ENCODE measurements at places on chromosomes 7 and 10.
A peak's percentile ranks its signal among the peaks of the same experiment; 100 is the strongest.

DNA sequence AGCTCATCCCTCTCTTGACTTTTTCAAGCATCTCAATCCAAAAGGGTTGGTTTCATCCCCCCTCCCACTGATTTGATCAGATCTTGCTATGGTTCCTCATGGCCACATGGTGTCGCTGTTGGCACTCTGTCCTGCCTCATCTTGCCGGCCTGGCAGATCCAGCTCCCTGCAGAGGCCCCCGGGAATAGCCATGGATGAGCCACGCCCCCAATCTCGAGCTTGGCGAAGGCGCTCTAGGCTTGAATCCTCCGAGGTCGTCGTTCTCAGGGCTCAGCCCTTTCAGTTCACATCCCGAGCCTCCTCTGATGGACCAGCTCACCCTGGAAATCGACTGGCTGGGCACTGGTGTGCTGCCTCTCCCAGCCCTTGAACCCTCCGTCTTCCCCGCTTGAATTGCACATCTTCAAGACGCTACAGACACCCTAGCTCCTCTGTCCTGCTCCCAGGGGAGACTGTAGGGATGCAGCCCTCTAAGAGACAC, 628.7 kb downstream of the TYW1 start:
- DNase-seq, result no peak

DNA sequence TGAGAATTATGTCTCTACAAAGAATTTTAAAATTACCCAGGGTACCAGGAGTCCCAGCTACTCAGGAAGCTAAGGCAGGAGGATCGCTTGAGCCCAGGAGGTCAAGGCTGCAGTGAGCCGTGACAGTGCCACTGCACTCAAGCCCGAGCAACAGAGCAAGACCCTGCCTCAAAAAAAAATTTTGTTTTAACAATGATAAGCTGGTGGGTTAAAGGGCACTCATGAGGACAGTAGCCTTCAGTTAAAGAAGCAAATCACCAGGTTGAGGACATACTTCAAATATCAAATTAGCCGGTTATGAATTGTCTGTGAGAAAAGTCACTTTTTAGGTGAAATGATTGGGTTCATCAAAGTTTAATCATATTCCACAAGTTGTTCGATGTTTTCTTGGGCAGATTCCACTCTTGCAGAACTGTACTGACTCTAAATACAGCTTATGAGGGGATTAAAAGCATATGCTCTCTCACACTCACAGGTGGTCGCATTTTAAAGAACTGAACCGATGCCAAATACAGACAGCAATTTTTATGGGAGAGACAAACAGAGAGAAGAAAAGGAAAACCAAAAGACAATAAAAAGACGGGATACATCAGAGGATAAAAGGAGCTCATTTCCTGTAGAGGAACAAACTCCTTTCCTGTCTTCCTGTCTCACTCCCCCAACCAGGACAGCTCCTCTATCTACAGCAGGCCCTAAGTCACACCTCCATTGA, 582.8 kb upstream of the NRP1 start:
- no peak for DNase-seq

GRCh38 chr7:18846765-18847215, 270.6 kb downstream of the TWIST1 start:
- DNase-seq, result no peak

GRCh38 chr10:62759599-62760175, 44.8 kb upstream of the ADO start:
- no peak for DNase-seq

DNA sequence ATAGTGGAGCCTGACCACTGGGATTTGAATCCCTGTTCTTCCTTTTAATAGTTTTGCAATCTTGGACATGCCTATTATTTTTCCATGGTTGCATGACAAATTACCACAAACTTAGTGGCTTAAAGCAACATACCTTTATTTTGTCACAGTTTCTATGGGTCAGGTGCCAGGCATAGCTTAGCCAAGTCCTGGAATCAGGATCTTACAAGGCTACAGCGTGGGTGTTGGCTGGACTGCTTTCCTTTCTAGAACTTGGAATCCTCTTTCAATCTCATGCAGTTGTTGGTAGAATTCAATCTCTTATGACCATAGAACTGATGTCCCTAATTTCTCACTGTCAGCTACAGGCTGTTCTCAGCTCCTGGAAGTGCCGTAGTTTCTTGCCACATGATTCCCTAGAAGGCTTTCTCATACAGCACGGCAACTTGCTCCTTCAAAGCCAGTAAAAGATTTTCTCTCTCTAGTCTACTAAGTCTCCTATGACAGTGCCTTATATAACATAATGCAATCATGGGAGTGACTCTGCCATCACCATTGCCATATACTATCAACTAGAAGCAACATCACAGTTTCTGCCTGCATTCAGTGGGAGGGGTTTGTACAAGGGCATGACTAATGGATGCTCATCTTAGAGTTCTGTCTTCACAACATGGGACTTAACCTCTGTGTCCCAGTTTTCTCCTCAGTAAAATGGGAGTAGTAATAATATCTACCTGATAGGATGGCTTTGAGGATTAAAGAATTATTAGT, 243.4 kb upstream of the FZD1 start:
- DNase-seq, result no peak

DNA sequence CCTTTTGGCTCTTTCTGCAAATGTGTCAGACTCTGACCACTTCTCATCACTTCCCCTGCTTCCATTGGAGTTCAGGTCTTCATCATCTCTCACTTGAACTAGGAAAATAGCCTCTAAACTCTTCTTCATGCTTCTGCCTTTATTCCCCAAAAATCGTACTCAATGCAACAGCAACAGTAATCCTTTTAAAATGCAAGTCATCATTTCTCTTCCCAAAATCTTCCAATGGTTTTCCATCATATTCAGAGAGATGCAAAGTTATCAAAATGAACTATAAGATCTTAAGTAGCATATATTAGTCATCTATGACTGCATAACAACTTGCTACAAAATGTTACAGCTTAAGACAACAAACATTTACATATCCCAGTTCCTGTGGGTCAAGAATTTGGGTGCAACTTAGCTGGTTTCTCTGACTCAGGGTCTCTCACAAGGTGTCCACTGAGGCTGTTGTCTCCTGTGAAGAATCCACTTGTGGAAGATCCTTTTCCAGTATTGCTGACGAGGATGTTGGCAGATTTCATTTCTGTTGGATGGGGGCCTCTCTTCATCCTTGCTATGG, 31.0 kb upstream of the ETV1 start:
- DNase-seq, result no peak

DNA sequence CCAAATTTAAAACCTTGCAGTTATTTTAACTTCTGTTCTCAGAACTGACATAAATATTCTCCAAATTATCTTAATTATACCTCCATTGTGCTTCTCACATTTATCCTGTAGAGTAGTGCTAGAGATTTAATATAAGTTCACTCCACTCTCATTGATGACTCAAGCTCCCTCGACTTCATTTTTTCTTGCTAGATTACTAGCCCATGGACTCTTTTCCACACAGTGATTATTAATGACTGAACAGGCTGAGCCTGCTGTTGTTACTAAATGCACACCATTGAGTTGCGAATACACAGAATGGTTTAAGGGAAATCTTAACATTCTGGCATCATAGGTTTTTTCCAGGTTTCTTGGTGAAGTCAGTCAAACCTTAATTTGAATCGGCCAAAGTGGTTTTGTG, 179.5 kb upstream of the AKR1E2 start:
- no peak for DNase-seq

DNA sequence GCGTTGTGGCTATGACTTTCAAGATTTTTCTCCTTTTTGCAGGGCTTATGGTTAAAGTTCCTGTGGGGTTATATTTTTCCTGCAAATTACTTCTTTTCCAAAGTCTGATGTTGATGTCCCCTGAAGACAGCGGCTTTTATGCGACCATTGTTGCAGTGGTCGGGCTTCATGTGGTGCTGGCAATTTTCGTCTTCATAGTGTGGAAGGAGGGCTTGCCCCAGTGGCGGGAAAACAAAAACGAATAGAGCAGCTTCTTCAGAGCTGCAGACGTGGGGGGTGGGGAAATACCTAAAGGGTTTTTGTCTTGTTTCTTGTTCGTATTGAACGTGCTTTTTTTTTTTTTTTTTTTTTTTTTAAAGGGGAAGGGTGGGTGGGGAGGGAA, 53.8 kb downstream of the MCMBP start:
- no peak for DNase-seq

DNA sequence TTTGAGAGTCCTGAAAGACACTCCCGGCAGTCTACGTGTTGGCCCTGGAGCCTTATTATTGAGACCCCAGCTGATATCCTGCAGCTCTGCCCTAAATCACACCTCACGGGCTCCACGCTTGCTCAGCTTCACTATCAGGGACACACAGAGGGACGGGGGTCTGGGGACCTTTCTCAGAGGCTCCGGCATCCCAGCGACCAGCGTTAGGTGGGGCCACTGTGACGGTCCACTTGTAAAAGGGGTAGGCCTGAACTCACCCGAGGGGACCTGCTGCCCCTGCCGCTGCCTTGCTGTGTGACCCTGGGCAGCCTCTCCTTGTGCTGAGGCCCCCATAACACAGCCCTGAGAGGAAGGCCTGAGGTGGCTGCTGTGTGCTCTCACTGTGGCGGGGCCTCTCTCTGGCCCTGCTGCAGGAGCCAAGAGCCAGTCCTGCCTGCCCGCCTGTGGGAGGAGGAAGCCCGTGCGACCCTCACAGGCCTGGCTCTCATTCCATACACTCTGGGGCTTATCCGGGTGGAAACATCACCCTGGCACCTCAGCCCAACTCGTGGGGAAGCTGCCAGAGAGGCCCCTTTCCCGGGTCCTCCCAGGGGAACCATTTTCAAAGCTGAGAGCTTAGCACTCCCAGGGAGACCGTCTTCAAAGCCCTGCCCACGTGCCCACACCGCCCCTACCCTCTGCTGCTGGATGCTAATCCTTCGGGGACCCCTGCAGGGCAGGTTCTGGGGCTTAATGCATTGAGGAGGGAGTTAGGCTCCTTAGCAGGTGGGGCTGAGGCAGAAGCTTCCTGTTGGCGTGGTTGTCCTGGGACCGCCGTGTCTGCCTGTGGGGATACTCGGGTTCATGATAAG, 21.7 kb downstream of the AQP1 start:
- DNase-seq, result no peak

DNA sequence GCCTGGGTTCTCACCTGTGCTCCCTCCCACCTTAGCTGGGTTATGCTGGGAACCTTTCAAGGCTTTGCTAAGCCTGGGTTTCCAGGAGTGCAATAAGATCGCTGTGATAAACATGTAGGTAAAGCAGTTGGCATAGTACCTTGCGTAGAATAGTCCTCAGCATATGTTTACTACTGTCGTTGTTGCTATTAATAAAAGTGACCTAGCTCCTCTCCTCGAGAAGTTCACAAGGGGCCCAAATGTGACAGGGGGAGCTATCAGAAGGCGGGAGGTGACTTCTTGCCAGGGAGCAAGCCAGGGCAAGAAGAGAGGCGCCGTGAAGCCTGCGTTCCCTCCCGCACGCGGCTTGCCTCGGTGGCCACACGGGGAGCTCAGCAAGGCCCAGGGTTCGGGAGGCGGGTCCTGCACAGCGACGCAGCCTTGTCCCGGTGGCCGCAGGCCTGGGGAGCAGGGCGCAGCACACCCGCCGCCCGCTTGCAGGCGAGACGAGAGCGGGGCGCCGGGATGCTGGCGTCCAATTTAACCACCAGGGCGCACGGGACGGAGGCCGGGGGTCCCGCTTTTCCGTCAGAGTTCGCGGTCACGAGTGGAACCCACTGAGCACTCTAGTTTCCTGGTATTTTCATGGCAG, 106.2 kb downstream of the SNX10 start:
- DNase-seq, result peak; percentile 9

DNA sequence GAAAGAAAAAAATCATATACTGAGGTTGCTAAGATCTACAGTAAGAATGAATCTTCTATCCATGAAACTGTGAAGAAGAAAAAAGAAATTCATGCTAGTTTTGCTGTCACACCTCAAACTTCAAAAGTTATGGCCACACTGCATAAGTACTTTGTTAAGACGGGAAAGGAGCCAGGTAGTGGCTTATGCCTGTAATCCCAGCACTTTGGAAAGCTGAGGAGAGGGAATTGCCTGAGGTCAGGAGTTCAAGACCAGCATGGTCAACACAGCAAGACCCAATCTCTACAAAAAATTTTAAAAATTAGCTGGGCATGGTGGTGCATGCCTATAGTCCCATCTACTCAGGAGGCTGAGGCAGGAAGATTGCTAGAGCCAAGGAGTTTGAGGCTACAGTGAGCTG, 22.1 kb downstream of the CCDC186 start:
- DNase-seq, result no peak

GRCh38 chr10:16742165-16742960, 74.9 kb downstream of the RSU1 start:
- no peak for DNase-seq

- DNase-seq, result no peak
These were observed 60.2 kb upstream of the COMTD1 start for GRCh38 chr10:75295868-75296441.

GRCh38 chr10:131077031-131077430, 234.5 kb downstream of the TCERG1L start:
- no peak for DNase-seq

- DNase-seq, result no peak
These were observed 559 bp upstream of the FKBP14 start for GRCh38 chr7:30027065-30027456.

DNA sequence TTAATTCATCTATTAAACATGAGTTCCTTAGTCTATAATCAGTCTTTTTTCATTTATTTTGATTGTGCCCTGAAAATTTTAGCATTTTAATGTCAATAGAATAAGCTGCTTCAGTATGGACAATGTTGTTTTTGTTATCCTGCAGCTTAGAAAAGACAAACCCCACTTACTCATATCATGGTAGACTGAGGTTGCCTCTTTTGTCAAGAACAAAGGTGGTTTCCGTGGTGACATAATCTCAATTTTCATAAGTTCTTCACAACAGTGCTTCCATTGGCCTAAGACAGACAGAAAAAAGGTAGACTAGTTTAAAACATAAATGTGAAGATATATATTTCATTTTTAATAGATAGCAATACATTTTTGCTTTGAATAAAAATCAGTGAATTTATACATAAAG, 69.1 kb downstream of the RTKN2 start:
- no peak for DNase-seq
